ENCODE measurements at places on chromosomes 6 and 20. TPM values are rescaled to one million over a fixed set of nuclear protein-coding genes. Genes with fewer than 3 reads are reported as not detected.
A peak's percentile ranks its signal among the peaks of the same experiment; 100 is the strongest.

DNA sequence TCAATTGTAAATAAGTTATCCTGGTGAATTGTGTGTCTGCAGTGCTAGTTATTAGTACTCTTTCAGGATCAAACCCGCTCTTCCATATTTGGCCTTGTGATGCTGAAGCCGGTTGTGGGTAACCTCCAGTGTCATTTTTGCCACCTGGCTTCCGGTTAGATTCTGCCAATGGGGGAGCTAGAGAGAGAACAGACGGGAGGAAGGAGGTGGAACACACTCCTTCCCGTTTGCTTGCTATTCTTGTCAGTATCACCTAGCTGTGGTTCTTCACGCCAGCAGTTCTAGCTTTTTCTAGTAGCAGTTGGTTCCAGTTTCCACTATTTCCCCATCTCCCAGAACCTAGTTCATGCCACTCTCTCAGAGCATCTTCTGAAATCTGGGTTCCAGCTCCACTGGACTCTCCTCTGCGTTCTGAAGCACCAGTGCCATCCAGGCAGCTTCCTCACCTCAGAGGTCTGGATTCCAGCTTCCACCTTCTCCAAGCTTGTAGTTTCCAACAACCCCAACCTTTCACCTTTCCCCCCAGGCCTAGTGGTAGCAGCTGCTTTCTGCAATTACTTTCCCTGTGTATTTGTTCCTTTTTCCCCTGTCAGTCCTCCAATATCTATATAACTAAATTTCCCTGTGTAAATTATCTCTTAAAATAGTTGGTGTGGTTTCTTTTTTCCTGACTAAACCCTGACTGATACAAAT, 46.9 kb upstream of the LOC128125822 start:
- DNase-seq: no peak

SLC4A11 gene
- 0.52 TPM for total RNA-seq

SLC17A4 gene
- total RNA-seq: not detected

DNA sequence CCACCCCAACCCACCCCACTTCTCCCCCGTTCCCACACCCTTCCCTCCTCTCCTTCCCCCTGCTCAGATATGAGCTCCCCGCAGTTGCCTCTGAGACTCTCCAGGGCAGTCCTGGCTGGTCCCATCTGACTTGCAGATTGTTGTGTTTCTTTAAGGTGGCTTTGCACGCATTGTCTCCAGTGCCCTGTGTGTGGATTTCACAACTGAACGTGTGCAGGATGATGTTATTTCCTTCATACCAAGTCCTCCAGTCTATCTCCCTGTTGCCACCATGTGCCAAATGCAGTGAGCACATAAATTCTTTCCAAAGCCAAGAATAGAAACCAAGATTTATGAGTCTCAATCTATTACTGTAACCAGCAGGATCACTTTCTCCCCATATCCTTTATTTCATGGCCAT, 79.1 kb downstream of the TMEM242 start:
- peak; percentile 17 for DNase-seq

ULBP3 gene
- total RNA-seq: 0.60 TPM

GRCh38 chr6:14360565-14360964, 243.0 kb downstream of the CD83 start:
- DNase-seq: peak; percentile 39

DNA sequence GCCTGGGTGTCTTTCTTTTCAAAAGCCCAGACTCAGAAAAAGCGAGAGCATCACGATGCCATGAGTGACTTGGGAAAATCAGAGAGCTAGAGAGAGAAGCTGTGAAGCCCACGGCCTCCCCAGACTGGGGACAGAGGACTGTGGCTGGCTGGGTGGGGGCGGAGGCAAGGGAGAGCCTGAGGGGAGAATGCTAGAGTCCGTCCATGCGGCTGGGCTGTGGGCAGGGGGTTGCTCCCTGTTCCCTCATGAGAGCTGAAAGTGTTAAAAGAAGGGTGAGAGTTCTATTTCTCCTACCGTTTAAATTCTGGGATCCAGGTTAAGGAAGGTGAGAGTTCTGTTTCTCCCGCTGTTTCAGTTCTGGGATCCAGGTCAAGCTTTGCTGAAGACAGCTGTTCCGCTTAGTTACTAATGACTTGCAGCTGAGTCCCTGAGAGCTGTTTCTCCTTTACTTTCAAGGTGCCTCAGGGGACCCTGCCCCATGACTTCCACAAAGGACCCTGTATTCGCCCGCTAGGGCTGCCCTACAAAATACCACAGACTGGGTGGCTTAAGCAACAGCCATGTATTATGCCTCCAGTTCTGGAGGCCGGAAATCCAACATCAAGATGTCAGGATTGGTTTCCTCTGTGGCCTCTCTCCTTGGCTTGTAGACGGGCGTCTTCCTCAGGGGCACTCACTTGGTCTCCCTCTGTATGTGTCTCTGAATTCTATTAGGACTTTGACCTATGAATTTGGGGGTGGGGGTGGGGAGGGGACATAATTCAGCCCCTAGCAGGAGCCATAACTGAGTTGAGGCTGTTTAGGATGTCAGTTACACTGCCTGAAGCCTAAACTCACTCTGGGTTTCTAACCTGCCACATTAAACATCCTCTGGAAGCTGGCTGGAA, 127.0 kb downstream of the PXDC1 start:
- DNase-seq: no peak

PTPN1 gene
- 22.8 TPM for total RNA-seq

- no peak for DNase-seq
Measured at GRCh38 chr6:145875496-145876211, 61.1 kb upstream of the FBXO30 start.

- DNase-seq: no peak
Measured at GRCh38 chr6:149140137-149140909, 177.2 kb upstream of the TAB2 start.

DNA sequence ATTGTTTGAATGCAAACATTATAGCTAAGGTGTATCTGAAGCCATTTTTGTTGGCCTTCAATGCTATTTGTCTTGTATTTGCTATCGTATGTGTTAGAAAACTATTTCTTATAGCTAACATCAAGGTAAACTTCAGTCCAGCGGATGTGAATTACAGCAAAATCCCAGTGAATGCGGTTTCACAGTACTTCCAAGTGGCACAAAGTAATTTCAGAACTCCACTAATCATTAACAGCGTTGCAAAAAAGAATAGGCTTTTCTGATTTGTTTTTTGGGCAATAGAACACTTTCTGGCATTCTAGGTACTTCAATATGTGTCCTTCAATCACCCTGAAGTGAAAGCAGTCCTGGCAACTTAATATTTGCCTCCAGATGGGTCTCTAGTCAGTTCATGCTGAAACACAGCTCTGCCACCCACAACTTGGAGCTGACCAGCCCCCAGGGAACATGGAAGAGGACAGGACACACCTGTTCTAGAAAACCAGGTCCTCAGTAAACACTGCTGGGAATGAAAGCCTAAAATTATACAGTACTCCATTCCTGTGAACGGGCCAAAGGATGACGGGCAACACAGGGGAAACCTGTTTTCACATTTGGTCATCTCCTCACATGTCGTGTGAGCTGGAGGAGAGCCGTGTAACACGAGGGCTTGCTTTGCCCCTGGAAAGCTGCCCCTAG, 9.7 kb upstream of the MRPS10 start:
- no peak for DNase-seq

GRCh38 chr20:64105846-64106434, 1.4 kb downstream of the NPBWR2 start:
- DNase-seq: peak; percentile 19

DACT2 gene
- 1.7 TPM for total RNA-seq

GRCh38 chr6:135983718-135984343, 132.3 kb downstream of the PDE7B start:
- DNase-seq: no peak

GRCh38 chr6:116556065-116556464, 2.5 kb downstream of the CALHM4 start:
- no peak for DNase-seq

- DNase-seq: no peak
Measured at GRCh38 chr6:157329829-157330228, 6.5 kb upstream of the TMEM242 start.

SRSF12 gene
- total RNA-seq: 0.65 TPM

DNA sequence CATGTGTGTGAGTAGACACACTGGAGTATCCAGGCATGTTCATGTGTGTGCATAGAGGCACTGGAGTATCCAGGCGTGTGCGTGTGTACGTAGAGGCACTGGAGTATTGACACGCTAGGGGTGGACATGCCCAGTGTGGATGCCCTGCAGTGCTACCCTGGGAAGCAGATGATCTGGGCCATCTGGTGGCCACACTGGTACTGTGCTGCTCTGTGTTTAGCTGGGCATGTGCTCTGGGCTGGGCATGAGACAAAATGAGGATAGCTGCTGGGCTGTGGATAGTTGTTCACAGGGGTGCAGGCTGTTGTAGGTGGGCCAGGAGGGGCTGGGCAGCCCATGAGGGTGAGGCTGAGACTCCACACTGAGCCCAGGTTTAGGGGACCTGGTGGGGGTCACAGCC, 24.0 kb upstream of the NPBWR2 start:
- DNase-seq: peak; percentile 6

GRCh38 chr6:149094934-149095351, 222.6 kb upstream of the TAB2 start:
- DNase-seq: no peak

RIN2 gene
- 50.1 TPM for total RNA-seq

DNA sequence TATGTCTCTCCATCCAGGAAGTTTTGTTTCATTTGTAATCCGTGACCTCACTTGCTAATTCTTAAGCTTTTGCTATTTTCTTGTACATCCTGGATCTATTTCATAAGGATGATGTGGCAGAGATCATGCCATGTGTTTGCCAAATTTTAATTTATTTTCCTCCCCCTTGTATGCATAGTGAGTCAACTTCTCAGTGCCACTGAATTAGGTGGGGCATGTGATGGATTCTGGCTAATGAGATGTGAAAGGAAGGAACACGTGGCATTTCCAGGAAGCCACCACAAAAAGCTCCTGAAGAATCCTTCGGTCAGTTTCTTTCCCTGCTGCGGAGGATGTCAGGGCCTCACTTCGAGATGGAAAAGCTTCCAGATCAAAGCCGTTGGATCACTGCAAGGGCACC, 86.2 kb upstream of the PRL start:
- no peak for DNase-seq

GRCh38 chr6:109458774-109459531, 3.4 kb upstream of the MICAL1 start:
- DNase-seq: no peak

DNA sequence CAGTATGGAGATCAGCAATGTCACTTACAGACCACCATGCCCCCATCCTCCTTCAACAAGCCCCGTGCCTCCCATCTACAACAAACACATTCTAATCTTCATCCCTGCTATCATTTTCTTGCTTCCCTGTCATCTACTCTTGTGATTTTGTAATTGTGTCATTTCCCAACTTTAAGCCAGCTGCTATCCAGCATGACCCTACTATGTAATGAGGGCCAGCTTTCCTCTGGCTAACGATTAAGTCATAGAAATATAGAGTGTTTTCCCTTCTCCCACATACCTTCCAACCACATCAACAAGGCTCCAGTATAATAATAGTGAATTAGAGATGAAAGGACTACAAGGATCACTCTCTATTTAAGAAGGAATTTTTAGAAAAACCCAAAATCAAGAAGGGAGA, 607.0 kb downstream of the TENT5A start:
- DNase-seq: no peak

- DNase-seq: no peak
Measured at GRCh38 chr20:24643731-24644626, 174.6 kb downstream of the SYNDIG1 start.

VSX1 gene
- 0.38 TPM for total RNA-seq

IYD gene
- total RNA-seq: not detected

ABT1 gene
- total RNA-seq: 10.7 TPM

- DNase-seq: peak; percentile 95
Measured at GRCh38 chr20:57351042-57351783, at the start of gene RAE1. RAE1 (plus strand) TSS chr20:57351255; CDS start chr20:57354039, 2,784 bp downstream.

TCF21 gene
- 7.8 TPM for total RNA-seq

DNA sequence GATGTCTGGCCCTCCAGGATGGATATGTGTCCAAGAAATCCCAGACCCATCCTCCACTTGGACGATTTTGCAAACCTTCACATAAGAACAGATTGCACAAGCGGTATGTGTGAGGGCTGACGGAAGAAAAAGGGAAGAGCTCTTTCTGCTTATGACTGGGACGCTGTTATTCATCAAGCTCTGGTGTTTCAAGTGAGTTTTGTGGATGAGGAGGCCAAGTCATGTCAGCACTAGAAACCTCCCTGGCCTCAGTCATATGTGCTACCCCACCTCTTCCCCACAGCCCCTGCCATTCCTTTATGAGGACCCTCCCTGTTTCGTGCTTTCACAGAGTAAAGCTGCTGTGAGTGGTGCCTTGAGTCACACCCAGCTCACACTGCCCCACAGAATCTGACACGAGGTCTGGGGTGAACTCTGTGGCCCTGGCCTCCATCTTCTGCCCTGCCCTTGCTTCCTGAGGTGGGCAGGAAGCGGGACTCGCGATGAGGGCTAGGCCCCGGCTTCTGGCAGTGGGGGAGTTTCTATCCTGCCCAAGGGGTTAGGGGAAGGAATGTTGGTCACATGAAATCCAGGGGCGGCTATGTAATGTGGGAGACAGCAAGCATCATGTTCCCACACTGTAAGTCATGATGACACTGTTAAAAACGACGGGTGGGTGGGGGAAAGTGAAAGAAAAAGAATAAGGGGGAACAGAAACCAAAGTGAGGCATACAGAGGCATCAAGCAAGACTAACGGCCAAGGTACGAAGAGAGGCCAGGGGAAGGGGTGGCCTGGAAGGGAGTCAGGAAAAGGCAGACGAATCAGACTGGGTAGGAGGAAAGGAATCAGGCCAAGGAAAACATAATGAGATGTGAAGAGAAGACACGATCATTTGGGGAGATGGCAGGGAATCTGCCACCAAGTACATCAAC, 78.1 kb downstream of the PRDM1 start:
- peak; percentile 36 for DNase-seq

GRCh38 chr6:12013307-12013719, 1.2 kb downstream of the HIVEP1 start:
- no peak for DNase-seq

TMEM217 gene
- 0.62 TPM for total RNA-seq

- DNase-seq: no peak
Measured at GRCh38 chr6:146850981-146851380, 252.2 kb downstream of the ADGB start.

GRCh38 chr6:138115201-138115600, 8.0 kb upstream of the PERP start:
- no peak for DNase-seq

Measured in left cardiac atrium (tissue), 4 donors.